Stimulated activated CD8-positive, alpha-beta memory T cell treated with anti-CD3 and anti-CD28 coated beads, Interleukin-7, amount 100 ng/mL, for 4 hours (primary cell): ENCODE measurements at places on chromosomes 4 and X.

DNA sequence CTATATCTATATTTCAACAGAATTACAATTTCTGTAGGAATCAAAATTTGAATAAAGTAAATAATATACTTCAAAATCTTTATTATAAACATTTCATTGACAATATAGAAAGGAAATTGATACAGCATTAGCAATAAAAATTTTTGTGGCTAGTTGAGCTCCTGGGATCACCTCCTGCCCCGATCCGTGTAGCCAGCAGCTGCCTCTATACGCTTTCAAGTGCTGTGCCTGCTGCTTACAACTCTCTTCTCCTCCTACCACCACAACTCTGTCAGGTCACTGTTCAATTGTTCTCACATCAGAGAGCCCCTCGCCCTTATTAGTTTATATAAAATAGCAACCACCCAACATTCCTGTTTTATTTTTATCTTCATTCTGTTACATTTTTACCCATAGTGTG, 27.6 kb downstream of the INPP4B start:
- DNase-seq: no peak

GRCh38 chr4:8324640-8325239, 55.2 kb downstream of the HTRA3 start:
- no peak for DNase-seq

DNA sequence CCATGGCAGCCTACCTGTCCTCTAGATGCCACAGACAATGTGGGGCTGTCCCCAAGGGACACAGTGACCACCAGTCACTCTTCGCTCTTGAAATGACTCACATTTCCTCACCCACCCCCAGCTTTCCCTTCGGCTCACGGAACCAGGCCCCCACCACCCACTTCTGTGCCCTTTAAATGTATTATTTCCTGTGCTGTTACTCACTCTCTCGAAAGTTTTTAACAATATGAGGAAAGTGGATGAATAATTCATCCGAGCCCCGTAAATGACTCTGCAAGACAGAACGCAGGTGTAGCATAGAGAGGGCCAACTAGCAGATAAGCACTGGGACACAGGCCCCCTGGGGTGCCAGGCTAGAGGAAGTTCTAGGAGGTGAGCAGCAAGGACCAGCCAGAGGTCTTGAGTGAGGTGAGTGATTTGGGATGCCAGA, 179.5 kb upstream of the TBL1X start:
- peak; percentile 56 for DNase-seq

DNA sequence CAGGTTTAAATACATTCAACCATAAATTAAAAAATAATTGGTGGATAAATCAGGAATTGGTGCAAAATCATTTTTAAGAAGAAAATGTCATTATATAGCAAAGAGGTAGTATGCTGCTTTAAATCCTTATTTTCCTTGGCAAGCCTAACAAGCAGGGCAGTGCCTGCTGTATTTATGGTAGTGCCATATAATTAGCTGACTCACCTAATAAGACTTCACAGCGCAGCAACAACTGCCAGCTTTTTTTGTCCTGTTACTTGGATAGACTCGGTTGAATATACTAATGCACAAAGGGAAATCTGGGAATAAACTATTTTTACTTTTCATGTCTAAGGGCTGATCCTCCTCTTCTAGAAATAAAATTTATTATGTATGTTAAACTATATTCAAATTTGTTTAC, 99.1 kb downstream of the SNCA start:
- no peak for DNase-seq

- no peak for DNase-seq
These were observed 62.7 kb downstream of the KDM6A start for GRCh38 chrX:44935640-44936039.

DNA sequence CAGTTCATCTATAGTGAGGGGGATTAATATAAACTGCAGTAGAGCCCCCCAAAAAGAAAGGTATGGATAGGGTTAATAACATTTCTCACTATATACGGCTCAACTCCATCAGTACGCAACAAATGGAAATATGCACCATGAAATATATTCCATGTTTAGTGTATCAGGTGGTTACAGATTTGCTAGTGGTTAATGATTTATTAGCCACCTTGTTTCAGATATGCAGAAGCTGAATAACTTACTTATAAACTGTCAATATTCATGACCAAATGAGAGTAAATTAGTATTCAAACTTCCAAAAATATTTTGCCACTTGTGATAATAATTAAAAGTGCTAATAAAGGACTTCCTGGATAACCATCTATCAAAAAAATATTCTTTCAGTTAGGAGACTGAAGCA, 14.8 kb downstream of the AMTN start:
- no peak for DNase-seq

GRCh38 chr4:156888762-156889161, 82.8 kb downstream of the PDGFC start:
- DNase-seq: no peak

DNA sequence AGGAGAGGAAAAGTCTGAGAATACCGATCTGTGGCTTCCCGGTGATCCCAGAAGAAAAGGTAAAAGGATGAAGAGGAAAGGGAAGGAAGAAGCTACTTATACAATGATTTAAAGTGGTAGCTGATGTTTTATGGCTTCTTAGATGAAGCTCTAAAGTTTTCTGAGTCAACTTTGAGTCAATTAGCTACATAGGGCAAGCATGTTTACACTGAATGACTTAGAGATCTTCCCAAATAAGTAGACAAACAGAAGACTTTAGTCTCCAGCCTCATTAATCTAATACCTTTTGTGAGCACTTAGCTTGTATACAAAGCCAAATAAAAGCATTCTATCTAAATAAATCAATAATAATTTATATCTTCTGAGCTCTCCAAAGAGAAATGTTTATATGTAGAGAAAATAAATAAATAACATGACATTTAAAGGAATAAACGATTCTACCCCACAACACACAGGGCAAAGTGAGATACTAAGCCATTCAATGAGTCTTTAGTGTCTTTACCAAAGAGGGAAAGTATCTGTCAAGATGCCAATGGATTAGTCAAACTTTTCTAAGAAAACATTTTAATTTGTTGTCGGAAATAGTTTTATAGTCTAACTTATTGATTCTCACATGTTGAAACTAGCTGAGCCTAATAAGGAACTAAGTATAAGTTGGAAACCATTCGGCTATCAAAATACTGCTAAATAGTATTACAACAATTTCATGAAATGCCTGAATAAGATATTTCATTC, 46.0 kb upstream of the TMEM184C start:
- no peak for DNase-seq
